Astrocyte (in vitro differentiated cells and primary cell): ENCODE measurements at places on chromosomes 7 and 10.

DNA sequence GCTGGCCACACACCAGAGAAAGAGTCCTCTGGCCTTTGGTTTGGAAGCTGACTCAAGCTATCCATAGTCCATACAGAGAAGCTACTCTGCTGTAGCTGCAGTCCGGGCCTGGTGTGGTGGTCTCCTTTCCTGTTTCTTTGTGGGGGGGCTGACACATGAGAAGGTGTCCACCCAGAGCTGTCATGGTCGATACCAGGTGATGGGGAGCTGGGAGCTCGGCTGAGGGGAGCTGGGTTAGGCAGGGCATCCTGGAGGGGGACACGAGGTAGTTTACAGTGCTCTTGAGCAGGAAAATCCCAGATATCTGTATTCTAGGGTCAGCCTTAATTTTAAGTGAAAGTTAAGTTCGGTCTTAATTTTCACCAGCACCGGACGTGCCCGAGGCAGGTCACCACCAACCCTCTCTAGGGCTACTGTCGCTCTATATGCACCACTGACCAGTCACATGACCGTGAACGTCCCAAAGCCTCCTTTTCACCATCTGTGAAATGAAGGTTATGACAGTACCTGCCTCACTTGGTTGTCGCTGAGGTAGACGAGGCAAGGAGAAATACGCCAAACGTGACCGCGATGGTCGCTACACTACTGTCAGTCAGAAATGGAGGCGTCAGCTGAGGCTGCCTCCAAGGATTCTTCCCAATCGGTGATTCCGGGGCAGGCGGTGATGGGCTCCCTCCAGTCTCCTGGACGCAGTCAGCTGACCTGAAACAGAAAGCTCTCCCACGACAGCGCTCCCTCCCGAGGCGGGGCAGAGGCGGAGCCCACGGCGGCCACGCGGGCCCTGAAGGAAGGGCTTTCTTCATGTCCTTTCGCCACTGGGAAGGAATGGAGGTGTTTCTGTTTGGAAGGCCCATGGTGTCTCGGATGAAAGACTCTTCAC lies 69.4 kb upstream of the SHH start:
- DNase-seq: no peak

DNA sequence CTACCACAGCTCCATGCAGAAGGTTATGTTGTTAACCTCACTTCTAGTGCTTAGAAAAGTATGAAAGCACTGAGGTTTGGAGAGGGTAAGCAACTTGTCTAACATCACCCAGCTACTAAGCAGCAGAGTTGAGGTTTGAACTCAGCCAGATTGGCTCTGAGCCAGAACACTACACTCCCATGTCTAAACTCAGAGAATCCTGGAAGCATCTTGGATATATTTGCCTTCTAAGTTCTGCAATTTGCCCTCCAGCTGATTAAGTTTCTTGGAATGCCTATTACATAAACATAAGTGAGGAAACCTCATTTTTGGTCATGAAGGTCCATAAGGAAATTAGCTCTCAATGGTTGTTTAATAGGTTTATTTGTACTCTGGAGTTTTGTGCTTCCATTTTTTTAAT lies 78.1 kb upstream of the PHYHIPL start:
- peak; percentile 66 for DNase-seq

GRCh38 chr10:86523348-86523747 lies 1.8 kb upstream of the WAPL start:
- DNase-seq: no peak

DNA sequence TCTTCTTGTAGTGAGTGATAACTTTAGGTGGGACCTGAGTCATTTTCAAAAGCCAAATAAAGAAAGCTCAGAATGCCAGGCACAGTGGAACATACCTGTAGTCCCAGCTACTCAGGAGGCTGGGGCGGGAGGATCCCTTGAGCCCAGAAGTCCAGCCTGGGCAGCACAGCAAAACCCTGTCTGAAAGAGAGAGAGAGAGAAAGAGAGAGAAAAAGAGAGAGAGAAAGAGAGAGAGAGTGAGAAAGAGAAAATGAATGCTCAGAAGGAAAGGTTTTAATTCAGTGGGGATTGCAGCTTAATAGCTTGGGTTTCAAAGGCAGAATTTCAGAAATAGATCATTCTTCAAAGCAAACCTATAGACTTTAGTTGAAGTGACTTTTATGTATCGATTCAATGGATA lies 25.7 kb downstream of the GPNMB start:
- no peak for DNase-seq

GRCh38 chr7:38858259-38858884 lies 50.6 kb downstream of the VPS41 start:
- DNase-seq: peak; percentile 39

GRCh38 chr10:124230635-124231167 lies 137.3 kb upstream of the CHST15 start:
- DNase-seq: no peak

DNA sequence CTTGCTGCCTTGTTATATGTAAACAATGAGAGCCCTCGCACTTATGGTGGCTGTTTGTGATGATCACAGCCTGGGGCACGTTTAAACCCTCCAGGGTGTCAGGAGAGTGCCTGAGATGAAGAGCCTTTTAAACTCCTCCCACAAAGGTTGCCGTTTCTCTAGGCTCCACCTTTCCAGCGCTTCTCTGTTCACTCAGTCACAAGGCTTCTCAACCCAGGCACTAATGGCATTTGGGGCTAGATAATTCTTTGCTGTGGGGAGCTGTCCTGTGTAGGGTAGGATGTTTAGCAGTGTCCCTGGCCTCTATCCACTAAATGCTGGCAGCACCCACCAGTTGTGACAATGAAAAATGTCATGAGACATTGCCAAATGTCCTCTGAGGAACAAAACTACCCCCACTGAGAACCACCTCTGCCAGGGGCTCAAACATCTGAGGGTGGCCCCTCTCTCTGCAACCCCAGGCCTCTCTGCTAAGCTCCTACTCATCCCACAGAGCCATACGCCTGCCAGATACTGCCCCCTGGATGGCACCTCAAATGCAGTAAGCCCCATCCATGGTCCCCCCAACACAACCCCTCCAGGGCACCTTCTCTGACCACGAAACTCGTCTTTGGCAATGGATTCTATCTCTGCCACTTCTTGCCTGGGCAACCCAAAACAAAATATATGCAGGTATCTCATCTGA lies 144.3 kb upstream of the ZMIZ1 start:
- DNase-seq: no peak

DNA sequence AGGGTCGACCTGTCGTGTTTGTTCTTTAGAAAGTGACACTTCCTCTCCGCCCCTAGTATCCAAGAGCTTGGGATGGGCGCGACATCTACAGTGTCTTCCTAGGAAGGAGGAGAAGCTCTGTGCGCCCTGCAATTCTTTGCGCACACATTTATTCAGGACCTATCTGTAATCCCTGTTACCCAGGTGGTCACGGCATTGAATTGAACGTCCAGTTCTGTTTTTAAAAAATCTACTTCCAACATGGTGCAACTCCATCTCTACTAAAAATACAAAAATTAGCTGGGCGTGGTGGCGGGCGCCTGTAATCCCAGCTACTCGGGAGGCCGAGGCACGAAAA lies 606 bp upstream of the LAMB1 start:
- DNase-seq: no peak

GRCh38 chr7:155969192-155969929 lies 157.1 kb upstream of the SHH start:
- no peak for DNase-seq

DNA sequence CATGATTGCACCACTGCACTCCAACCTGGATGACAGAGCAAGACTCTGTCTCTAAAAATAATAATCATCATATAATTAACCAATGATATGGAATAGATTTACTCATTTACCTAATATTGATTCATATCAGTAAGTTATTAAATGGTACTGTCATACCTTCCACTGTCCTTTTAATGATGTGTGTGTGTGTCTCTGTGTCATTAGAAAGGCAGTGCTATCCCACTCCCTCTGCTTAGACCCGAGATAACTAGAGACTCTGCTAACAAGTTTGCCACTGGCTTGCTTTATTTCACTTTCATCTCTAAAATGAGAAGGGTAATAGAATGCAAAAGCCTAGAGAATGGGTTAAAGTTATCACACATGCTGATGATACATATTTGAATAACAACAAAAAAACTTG lies 21.1 kb downstream of the MCM10 start:
- DNase-seq: no peak

GRCh38 chr7:45683556-45684148 lies 109.5 kb downstream of the ADCY1 start:
- no peak for DNase-seq

DNA sequence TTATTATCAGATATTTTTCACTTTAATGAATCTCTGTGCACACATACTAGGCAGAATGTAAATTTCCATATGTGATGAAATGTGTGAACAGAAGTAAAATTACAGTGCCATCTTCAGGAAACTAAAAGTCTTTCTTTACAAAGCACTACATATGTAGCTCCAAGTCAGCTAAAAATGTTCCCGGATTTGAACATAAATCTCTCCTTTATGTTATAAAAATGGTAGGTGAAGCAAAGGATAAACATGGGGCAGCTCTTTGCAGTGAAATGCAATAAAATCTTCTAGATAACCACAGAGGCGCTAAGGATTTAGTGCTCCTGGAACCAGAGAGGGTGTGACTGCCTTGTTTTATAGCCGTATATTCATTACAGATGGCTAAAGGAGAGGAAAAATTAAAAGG lies 104.9 kb upstream of the C7orf33 start:
- DNase-seq: no peak

DNA sequence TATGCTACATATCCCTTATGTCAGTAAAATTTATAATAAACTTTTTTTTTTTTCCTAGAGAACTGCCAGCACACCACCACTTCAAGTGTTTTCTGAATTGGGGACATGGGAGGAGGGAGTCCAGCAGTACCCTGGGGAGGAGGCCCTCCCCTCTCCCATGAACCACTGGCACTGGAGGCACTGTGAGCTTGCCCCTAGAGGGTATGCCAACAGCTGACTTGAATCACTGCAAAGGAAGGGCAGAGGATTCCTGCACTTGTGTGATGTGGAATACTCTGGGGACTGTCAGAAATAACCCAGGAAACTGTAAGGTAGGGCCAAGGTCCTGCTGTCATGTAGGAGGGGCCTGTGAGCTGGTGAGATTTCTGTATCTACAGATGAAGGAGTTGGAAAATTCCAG lies 8.5 kb upstream of the ARMS2 start:
- DNase-seq: no peak

GRCh38 chr7:81693080-81693479 lies 76.8 kb downstream of the HGF start:
- no peak for DNase-seq

DNA sequence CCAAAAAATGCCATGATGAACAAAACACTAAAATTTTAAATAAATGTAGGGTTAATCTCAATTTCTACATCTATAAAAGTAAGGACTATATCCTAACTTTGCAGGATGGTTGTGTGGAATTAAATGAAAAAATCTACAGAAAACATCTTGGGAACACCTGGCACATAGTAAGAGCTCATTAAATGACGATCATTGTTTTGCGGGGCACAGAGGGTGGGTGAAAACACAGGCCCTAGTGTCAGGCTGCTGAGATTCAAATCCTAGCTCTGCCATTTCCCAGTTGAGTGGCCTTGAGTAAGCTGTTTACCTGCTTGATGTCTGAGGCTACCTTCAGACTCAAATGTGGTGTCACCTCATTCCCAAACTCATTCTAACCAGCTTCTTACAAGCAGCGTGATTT lies 35.6 kb downstream of the BTBD16 start:
- no peak for DNase-seq

DNA sequence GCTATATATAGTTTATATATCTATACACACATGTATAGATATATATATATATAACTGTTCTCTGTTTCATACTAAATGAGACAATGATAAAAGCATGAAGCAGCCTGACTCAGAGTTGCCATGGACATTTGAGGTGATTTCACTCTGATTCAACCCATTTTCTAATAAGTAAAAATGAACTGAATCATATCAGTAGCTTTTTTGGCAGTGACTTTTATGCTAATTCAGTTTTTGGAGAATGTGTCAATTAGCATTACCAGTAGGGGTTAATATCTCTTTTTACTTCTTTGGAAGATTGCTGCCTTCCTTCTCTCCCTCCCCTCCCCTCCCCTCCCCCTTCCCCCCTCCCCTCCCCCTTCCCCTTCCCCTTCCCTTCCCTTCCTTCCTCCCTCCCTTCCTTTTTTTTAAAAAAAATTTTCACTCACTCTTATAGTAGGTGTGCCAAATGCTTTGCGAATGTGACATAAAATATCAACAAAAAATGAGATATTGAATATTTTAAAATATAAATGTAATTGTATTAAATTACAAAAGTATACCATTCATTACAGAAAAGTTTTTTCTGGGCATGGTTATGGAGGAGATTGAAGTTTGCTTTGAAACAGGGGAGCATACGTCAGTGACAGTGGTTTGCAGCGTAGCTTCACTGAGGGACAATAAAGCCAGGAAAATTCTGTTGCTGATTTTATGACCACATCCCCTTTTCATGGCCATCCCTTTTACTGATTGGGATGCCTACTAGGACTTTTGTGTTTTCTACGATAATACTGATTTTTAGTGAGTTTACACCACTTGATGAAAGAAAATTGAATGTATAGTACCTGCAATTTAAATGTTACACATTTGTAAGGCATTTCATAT lies 64.0 kb upstream of the KLF6 start:
- peak; percentile 81 for DNase-seq

DNA sequence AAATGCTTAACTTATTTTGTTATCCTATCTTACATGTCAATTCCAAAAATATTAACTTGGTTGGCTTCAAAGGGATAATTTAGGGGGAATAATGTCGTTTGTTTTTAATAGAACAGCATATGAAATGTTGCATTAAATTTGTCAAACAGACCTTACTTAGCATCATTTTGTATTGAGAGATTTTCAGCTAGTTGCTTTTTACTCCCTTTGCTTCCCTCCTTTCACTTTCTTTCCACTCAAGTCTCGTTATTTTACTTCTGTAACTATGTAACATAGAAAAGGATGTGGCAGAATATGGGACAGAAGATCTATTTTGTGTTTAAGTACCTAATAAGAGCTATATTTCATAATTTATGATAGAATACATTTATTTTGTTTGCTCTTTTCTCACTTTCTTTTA lies 2.6 kb downstream of the PHYHIPL start:
- DNase-seq: no peak

GRCh38 chr7:37918526-37918925 lies 1.9 kb upstream of the SFRP4 start:
- DNase-seq: no peak

DNA sequence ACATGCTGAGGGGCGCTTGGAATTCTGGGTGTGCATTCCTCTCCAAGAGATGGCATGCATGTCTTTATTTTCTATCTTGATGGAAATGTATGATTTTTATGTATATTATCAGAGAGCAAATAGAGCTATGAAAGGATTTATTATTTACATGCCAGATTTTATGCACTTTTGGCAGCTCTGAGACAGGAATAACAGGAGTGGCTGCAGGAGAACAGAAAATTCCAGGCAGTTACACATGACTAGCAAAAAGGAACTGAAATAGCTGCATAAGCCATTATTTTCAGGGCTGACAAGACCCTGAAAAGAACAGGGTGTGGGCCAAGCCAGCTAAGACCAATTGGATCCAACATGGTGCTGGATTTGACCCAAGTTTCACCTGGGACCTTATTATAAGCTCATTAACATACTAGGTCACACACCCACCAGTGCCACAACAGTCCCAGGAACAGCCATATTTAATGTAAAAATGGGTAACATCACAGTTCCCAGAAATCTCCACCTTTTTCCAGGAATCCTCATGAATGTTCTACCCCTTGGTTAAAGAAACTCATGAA lies 43.2 kb upstream of the ACSL5 start:
- no peak for DNase-seq

GRCh38 chr7:50467817-50468610 lies 17.9 kb upstream of the FIGNL1 start:
- DNase-seq: peak; percentile 22
